IgD-negative memory B cell (primary cell): ENCODE measurements at places on chromosomes 16 and 17. TPM values are rescaled to one million over a fixed set of nuclear protein-coding genes. Genes with fewer than 3 reads are reported as not detected.

Gene EVPL
- not detected for polyA plus RNA-seq

Gene ZP2
- polyA plus RNA-seq = not detected

Gene CRHR1
- polyA plus RNA-seq = not detected

Gene IRF8
- 718 TPM for polyA plus RNA-seq
